ENCODE measurements at places on chromosomes 5 and 9.

DNA sequence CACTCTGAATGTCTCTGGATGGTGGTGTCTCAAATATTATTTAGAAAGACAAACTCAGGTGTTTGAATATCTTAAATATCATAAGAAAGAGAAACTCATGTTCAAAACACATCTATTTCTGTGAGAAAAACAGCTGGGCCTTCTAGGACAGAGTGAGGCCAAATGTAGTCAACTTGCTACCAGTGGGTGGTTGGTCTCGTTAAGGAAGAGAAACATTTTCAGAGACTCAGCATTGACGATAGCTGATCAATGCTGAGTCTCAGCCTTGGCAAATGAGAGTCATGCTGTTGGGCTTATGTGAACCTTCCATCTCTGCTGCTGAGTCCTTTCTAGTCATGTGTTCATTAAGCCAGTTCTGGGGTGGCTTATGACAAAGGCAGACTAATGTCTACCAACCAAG lies 418.0 kb downstream of the CETN3 start:
- no peak for DNase-seq

GRCh38 chr9:109730228-109730627 lies 49.8 kb upstream of the PALM2AKAP2 start:
- no peak for DNase-seq

DNA sequence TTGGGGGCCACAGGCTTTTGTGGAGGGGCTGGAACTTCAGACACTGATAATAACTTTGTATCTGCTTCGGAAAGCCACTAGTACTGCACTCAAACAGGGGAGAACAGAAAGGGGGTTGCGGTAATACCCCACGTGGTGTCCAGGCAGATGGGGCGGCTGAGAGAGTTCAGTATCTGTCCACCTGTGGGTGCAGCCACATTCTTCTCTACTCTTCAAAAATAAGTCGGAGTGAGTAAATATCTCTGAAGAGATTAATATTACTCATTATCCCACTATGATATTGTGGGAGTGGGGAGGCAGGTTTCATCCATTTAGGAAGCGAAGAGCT lies 102.1 kb upstream of the SSBP2 start:
- DNase-seq, result no peak

GRCh38 chr5:92003806-92004205 lies 620.7 kb upstream of the ARRDC3 start:
- no peak for DNase-seq

DNA sequence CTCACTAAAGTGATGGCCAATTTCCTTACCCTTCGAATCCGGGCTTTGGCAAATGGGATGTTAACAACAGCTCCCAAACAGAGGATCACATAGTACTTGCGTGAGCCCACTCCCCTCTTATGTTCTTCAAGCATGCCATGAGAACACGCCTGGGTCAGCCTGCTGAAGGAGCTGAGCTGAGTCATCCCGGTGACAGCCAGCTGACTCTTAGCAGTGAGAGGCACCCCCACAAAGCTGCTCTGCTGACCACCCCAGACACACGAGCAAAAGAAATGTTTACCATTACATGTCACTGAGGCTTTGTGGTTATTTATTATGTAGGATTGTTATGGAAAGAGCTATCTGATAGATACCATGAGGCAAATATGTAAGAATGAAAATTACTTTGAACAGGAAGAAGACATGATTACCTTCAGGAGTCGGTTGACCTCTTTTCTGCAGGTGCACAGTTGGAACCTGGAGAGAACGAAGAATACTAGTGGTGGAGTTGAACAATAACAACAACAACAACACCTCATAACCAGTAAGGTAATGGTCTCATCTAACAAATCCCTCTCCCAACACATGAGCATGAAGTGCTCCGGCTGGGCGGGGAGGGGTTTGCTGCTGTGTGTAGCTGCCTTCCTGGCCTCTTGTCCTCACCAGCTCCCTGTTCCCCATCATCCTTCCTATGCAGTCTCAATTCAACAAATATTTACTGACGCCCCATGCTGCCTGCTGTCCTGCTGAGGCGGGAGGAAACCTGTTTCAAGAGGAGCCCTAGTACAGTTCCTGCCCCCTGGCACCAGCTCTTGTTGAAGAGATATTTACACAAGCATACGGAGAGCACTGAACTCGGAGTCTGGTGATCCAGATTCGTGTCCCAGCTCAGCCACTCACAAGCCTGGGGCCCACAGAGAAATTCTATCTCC lies 69.4 kb upstream of the LHFPL2 start:
- no peak for DNase-seq

DNA sequence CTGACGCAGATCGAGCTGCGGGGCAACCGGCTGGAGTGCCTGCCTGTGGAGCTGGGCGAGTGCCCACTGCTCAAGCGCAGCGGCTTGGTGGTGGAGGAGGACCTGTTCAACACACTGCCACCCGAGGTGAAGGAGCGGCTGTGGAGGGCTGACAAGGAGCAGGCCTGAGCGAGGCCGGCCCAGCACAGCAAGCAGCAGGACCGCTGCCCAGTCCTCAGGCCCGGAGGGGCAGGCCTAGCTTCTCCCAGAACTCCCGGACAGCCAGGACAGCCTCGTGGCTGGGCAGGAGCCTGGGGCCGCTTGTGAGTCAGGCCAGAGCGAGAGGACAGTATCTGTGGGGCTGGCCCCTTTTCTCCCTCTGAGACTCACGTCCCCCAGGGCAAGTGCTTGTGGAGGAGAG lies 4.6 kb upstream of the PHYHD1 start:
- no peak for DNase-seq

DNA sequence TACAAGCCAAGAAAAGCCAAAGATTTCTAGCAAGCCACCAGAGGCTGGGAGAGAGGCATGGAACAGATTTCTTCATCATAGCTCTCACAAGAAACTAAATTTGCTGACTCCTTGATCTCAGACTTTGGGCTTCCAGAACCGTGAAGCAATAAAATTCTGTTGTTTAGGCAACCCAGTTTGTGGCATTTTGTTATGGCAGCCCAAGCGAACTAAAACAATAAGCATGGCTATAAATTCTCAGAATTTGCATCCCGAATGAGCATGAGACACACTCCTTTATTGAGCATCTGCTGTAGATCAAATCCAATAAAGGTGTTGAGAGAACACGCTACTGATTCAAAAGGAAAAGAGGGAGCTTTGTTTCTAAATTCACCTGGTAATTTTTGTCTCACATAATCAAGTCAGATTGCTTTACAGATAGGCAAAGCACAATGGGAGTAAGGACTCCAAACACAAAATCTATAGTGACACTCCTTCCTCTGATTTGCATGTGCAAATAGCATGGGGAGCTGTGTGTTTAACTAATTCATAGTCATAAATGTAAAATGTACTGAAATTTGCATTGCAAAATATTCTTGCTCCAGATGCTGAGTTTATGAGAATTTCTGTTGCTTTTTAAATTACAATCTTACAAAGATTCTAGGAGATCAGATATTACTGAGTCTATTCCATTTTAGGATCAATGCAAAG lies 308.7 kb downstream of the MED10 start:
- DNase-seq, result no peak

- DNase-seq, result no peak
Observed at GRCh38 chr5:62142351-62142750, 163.7 kb upstream of the KIF2A start.

GRCh38 chr9:127947841-127948710 lies 10.4 kb upstream of the DPM2 start:
- no peak for DNase-seq

DNA sequence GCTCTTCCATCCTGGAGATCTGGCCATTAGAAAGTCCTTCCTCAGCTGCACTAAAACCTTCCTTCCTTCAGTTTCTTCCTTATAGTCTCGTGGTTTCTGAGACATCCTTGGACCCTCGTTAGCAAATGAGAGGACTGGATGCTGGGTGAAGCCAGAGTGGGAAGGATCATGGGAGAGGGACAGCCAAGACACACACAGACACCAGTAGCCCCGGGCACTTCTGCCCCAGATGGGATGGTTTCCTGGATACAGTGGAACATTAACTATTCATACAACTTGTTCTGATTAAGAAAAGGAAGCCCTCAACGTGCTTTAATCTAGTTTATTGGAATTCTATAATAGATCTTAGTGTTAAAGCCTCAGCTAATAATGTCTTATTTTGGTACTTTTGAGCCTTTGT lies 125.5 kb downstream of the SEC61B start:
- DNase-seq, result no peak

DNA sequence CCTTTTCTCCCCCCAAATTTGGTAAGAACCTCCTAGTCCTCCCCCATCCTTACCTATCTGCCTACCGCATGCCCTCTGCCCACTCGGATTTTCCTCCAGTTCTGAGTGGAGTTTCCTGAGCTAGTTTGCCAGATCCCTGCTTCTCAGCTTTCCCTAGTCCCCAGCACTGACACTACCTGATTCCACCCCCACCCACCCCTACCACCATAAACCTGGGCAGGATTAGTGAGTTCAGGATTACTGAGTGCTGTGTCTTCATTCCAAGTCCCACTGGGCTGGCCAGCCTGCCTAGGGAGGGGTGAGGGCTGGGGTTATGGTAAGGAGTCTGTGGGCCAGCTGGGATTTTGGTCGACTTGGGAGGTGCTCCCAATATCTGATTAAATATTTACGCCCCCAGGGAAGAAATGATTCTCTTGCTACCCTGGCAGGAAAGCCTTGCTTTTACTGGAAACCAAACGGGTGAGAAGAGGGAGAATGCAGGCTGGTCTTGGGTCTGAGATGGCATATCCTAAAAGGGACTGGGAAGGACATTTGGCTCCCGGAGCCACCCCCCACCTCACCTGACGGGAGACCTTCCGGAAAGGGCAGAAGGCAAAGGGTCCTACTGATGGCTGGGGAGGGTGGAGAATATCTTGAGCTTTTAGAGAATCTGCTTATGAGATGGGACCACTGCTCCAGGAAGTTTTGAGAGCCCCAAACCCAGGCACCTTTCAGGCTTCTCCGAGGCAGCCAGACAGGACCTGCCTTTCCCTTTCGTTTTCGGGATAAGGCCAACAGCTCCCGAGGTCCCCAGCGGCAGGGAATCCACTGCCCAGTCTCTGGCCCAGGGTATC lies 3.7 kb downstream of the PITX1 start:
- DNase-seq, result peak; percentile 68

DNA sequence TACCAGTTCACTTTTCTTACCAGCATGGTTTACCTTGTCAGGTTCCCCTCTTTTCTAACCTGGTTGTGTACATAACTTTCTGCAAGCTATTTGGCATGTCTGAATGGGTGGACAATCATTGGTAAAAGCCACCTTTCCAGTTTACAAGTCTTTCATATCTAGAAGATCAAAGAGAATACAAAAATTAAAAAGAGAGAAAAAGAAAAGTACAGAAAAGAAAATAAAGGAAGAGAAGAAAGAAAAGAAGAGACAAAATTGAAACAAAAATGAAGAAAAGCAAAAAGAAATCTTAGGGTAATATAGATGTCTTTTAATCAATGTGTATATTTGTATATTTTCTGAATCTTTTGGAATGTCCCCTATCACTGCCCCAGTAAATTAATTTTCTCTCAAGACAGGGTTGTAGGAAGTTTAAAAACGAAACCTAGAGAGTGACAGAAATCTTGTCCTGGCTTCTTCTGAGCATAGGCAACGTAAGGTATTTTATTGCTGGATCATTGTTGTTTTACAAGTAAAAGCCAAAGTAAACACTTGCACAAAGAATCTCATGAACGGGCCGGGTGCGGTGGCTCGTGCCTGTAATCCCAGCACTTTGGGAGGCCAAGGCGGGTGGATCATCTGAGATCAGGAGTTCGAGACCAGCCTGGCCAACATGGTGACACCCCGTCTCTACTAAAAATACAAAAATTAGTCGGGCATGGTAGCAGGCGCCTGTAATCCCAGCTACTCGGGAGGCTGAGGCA lies 98.7 kb upstream of the IFNE start:
- DNase-seq, result no peak

DNA sequence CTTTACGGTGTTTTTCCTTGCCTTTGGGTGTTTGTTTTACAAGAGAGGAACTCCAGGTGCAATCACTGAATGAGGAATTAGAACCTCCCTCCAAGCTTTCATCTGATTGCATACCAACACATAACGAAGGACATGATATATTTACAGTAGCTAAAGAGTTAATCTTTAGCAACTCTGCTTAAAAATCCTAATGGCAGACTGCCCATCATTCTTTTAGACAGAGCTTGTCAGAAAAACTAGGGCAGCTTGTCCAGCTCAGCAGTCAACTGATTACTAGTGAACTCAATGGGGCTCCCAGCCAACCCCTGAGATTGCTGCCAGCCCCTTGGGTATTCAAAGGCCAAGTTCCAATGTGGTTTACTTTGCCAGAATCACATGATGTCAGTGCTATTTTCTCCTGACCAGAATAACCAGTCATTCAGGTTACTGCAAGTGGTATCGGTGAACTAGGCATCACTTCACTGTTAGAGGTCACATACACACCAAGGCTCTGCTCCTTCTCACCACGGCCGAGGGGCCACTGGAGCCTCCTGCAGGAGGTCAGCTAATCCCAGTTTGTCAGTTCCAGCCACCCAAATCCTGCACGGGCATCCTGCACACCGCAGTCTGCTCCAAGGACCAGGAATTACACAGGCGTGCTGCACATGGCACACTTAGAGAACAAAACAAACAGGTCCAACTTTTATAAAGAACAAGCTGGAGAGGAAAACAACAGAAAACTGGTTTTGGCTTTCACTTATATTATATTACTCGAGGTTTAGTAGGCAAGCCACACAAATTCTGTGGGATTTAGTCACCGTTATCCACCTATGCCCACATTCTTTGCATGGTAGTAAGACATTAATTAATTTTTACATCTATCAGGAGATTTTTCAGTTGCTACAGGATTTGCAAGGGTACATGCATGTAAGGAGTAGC lies 62.5 kb downstream of the NFIB start:
- DNase-seq, result peak; percentile 55

- DNase-seq, result peak; percentile 8
Observed at GRCh38 chr5:776862-777711, 7.4 kb downstream of the ZDHHC11B start.

GRCh38 chr9:26801772-26802171 lies 90.8 kb downstream of the CAAP1 start:
- DNase-seq, result no peak

GRCh38 chr9:105338308-105338707 lies 93.9 kb downstream of the SLC44A1 start:
- no peak for DNase-seq

DNA sequence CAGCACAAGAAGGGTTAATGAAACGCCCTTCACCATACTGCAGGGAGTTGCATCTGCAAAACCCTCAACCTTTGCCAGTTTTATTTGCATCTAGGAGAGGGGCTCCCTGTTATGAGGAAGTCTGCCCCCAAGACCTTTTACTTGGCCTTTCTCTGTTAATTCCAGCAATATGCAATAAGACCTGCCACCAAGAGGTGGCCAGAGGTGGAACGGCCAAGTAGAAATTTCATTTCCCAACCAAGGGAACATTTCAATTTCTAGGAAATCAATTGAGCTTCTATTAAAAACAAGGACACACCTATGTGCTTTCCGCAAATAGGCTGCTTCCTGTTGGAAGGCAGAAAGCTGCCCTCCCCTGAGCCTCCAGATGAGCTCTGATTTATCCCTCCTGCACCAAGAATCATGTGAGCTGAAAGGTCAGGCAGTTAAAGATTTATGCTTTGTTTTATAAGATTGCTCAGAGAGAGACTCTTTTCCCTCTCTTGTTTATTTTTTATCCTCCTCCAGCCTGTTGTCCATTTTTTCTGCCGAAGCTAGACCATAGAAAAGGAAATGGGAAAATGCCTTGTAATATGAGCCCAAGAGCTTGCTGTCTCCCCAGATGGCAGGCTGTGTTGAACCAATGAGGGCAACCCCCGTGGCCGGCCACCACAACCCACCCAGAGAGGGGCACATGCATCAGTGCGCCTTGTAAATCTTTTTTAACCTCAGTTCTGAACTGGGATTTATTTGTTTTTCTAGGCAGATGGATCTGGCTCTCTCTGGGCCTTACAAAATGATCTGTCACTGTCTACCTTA lies 572.8 kb downstream of the TLE1 start:
- no peak for DNase-seq

GRCh38 chr5:30839956-30840355 lies 353.5 kb upstream of the CDH6 start:
- DNase-seq, result no peak

GRCh38 chr9:76359365-76359764 lies 34.9 kb downstream of the RFK start:
- DNase-seq, result no peak
